ENCODE measurements at places on chromosomes 5 and 9.

DNA sequence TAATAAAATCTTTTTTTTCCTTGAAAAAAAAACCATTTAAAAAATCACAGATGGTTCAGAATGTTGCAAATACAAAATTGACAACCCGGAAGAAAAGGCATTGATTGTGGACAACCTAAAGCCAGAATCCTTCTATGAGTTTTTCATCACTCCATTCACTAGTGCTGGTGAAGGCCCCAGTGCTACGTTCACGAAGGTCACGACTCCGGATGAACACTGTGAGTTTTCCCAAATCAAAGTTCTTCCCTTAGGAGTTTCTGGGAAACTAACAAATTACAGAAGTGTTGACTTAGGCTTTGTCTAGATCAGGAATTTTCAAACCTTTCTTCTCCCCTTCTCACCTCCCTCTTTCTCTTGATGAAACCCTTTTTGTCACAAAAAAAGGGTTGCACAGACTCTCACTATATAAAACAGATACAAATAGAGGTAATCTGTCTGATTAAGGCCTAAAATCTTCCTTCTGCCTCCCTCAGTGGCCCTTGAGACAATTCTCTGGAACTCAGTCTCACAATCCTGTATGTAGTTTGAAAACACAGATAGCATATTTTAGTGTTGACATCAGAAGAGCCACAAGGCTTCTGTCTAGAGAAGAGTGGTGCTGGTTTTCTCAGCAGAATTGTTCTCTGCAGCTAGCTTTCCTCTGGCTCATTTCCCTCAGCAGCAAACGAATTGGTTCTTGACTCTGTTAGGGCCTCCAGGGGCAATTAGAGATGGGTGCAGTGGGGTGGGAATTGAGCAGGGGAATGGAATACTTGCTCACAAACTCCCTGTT is 79.5 kb downstream of the OSMR start:
- no peak for DNase-seq

GRCh38 chr5:173630724-173631365 is 14.4 kb upstream of the BOD1 start:
- DNase-seq, result no peak

- DNase-seq, result no peak
Observed at GRCh38 chr5:73327908-73328455, 120.6 kb downstream of the FOXD1 start.

- DNase-seq, result no peak
Observed at GRCh38 chr5:10745133-10745532, 15.9 kb downstream of the DAP start.

All from NCI-H2029 treated with DMSO at 0.1 percent for 48 hours (cell line).